Inflammatory macrophage (primary cell): ENCODE measurements at places on chromosomes 5 and 9.

DNA sequence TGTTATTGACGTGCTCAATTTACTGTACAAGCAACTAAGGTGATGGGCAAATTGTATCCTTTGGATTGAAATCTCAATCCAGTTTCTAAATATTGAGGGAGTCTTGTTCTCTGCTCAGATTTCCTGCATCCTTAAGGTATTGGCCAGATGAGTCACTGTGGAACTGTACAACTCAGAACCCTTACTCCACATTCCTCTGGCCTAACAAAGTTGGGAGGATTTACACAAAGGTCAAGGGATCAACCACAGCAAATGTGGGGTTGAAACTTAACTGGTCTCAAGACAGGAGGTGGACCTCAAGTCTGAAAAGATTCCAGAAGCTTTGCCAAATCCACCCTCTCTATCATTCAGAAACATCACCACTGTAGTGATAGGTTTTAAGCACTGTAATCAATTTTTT lies 81.5 kb upstream of the AGXT2 start:
- DNase-seq: no peak

DNA sequence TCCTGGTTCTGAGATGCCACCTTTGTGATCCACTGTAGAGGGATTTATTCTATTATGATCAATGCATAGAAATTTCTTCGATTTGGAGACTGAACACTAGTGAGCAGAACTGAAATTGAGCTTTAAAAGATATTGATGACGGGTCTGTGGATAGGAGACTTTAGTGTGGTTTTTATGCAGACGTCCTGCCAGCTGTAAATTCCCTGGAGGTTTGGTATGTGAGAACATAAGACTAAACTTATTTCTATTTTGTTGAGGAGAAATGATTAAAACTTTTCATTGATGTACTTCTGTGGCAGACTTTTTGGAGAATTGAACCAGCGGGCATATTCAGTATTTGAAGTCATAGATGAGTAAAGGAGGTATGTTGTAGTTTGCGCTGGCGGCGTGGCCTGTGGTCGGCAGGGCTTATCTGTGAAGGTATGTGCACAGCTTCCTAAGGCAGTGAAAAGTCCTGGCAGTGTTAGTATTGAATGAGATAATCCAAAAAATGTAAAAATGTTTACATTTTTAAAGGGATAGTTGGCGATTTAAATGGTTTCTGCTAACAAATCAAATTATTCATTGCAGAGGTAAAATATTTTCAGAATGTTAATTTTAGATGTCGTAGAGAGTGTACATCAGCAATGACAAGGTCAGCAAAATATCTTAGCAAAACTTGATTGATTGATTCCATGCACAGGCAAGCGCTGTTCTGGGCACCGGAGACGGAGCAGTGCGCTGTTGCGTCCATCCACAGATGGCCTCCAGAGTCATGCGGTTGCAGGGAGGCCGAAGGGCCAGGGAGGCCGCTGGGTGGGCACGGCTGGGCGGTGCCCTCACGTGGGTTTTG lies 20.4 kb downstream of the TENT4A start:
- no peak for DNase-seq

- DNase-seq: no peak
These were observed 129.0 kb downstream of the PAPPA start for GRCh38 chr9:116282597-116282996.

DNA sequence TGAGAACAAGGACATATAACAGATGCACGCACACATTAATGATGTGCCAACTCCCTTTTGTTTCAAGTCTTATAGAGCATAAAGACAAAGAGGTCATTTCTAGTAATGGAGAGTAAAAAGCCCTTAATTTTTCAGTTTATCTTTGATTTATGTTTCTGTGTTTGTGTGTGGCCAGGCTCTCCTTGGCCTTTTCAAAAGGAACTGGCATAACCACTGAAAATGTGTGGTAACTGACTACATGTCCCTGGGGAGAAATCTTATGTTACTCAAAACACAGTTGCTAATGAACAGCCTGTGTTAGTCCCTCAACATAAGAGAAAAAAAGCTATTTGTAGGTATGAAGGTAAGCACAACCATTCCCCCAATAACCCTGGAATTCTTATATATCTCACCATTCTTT lies 47.6 kb upstream of the SHOC1 start:
- DNase-seq: no peak

- no peak for DNase-seq
These were observed 13.8 kb downstream of the CNTRL start for GRCh38 chr9:121088576-121088975.

- DNase-seq: no peak
These were observed 113.8 kb downstream of the TRIM32 start for GRCh38 chr9:116800885-116801284.

GRCh38 chr5:143019157-143019556 lies 249.0 kb downstream of the ARHGAP26 start:
- no peak for DNase-seq

- no peak for DNase-seq
These were observed 94.5 kb upstream of the PPP1R2B start for GRCh38 chr5:156755421-156756087.

- no peak for DNase-seq
These were observed 44.5 kb downstream of the PRDM6 start for GRCh38 chr5:123133438-123134100.
